HCT116 (cell line): ENCODE measurements at places on chromosomes 11 and 22.

GRCh38 chr11:65528819-65529350 lies 4.0 kb downstream of the SCYL1 start:
- no peak for DNase-seq

DNA sequence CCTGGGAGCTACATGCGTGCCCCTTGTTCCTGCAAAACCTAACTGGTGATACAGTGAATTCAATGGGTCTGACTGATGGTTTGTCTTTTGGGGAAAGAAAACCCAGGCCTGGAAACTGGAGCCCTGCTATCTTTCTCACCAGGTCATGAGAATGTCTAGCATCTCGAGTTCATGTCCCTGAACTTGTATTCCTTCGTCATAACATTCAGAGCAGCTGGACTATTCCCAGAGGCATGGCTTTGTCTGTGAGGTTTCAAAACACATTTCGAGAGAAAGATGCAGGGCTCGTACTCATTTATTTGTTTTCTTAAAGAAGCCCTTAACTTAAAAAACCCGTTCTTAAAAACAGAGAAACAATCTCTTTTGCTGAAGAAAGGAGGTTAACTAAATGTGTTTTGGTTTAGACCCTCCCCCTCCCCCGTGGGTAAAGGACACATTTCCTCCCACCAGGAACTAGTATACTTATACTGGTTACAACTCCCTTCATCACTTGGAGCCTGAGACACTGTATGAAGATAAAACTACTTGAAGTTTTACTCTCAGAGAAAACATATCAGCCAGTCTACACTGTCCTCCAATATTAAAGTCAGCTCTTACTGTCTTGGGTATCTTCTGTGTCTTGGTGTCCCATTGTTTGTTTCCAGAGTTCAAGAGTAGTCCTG lies 43.2 kb downstream of the ME3 start:
- DNase-seq: no peak

DNA sequence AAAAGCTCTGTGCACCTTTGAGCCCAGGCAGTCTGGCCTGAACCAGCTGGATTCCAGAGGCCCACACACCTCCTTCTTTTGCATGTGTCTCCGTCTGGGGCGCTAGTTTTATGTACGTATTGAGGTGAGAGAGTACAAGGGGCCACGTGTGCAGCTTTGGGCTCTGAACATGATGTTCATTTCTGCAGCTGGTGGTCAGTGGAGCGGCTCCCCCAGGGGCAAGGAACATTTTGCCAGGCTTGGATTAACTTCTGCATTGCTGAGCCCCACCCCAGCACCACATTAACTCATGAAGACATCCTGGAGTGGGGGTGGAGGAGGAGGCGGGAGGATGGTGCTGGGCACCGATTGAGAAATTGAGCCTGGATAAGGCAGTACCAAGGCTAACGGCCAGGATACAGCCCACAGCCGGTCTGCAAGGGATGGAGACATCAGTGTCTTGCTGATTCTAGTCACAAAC lies 13.8 kb downstream of the USP2 start:
- no peak for DNase-seq

DNA sequence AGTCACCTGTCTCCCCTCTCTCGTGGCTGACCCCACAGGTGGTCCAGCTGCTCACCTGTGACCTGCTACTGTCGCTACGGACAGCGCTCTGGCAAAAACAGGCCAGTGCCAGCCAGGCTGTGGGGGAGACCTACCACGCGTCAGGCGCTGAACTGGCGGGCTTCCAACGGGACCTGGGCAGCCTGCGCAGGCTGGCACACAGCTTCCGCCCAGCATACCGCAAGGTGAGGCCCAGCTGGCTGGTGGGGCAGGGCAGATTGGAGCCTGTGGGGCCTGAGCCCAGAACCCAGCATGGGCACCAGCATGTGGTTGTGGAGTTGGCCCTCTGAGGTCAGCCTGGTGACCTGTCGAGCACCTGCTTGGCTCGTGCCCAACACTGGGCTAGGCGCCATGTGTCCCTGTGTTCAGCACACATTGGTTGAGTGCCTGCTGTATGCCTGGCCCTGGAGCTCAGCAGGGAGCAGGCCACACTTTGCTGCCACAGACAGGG lies 11.9 kb downstream of the SHISA8 start:
- DNase-seq: no peak

- peak; percentile 69 for DNase-seq
Observed at GRCh38 chr22:35627267-35628041, 10.3 kb upstream of the MB start.

GRCh38 chr11:2883640-2883978 lies 2.0 kb downstream of the CDKN1C start:
- no peak for DNase-seq

DNA sequence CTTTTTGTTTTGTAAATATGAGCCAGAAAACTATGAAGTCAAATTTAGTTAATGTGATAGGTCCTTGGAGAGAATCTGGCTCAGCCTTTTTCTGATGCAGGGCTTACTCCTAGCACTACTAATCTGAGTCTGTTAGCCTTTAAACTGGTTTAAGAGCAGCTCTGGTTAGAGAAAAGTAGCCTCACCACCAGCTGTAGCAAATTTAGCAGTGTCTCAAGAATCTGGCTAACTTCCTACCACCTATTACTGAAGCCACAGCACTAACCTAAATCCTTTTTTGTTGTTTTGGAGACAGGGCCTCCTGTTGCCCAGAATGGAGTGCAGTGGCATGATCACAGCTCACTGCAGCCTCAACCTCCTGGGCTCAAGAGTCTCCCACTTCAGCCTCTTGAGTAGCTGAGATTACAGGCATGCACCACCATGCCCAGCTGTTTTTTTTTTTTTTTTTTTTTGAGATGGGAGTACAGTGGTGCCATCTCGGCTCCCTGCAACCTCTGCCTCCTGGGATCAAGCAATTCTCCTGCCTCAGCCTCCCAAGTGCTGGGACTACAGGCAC lies 13.9 kb downstream of the RBM4B start:
- DNase-seq: no peak

GRCh38 chr11:45647786-45648185 lies 17.6 kb downstream of the CHST1 start:
- no peak for DNase-seq

- no peak for DNase-seq
Observed at GRCh38 chr22:50091092-50091768, 1.4 kb downstream of the MOV10L1 start.

GRCh38 chr11:693415-693831 lies 1.6 kb downstream of the DEAF1 start:
- no peak for DNase-seq
